ENCODE measurements at places on chromosomes 12 and 14.

DNA sequence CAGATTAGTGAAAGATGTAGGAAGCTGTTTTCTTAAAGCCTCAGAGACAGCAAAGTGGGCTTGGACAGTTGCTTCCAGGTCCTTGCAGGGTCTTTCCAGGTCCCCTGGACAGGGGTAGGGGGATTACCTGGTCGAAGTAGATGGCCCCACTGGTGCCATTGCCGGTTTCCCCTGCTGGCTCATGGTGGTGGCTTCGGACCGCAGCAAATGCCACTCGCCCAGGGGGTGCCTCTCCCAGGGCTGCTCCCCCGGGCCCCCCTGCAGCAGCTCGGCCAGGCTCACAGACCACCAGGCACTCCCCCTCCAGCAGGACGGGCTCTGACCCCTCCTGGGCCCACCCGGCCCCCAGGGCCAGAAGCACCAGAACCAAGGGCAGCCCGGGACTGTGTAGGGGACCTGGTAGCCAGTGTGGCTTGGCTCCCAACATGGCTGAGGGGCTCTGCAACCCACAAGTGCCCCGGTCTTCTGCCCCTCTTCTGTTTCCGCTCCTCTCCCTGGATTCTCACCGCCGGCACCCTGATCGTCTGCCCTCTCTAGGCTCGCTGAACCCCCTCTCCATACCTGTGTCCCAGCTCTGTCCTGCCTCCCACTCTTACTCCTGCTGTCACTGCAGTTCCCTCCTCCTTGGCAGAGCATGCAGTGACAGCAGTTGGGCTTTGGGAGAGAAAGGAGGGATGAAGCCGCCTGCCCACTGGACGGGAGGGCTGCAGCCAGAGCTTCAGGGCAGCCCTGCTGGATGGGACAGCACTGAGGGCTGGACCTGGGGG, 657 bp downstream of the CBLN3 start:
- DNase-seq = no peak

DNA sequence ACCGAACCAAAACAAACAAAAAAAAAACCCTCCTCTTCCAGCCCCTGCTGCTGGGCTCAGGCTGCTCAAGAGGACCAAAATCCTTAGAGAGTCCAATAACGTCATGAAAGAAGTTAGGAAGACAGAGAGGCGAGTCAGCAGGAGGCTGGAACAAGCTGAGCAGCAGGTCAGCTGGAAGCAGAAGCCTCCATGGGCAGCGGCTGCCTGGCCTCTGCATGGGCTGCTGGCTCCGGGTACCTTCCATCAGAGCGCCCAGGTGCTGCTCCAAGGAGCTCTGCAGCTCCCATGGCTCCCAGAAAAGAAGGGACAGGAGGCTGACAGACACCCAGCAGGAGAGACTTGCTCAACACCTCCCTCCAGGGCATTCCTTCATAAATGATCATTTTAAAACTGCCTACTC, 3.2 kb upstream of the KRT2 start:
- no peak for DNase-seq

- DNase-seq = no peak
These were observed 327.0 kb downstream of the SEC23A start for GRCh38 chr14:38775986-38776385.

- no peak for DNase-seq
These were observed 98.8 kb downstream of the DACT1 start for GRCh38 chr14:58736606-58737005.

DNA sequence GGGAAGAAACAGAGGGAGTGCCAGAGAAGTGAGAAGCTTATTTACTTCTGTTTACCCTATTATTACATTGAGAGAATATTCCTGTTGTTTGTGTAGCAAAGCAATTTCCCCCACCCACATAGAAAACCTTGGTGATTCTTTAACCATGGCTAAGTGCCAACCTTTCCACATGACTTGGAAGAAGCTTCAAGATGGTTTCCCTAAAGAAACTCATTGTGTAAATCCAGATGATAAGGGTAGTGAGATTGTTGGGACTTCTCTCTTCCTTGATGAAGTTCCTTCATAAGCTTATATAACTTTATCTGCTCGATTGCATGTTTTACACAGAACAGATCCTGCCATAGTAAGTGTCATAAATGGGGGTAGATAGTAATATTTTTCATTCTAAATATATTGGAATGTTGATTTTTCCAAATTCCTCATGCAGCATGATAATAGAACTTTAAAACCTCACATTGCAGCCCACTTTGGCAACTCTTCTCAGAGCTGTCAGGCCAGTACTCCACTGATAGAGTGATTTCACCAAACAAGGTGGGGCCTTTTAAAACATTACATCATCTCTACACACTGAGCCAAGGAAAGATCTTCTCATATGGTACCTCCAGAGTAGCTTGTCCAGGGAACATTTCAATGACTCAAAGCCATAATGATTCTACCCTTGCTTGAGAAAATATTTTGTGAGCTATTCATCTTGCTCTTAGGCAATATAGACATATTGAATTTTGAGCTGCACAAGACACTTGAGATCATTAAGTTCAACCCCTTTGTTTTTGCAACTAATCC, 47.8 kb upstream of the KIF21A start:
- DNase-seq = no peak

- no peak for DNase-seq
These were observed 199.8 kb upstream of the ARHGAP5 start for GRCh38 chr14:31877255-31877798.

DNA sequence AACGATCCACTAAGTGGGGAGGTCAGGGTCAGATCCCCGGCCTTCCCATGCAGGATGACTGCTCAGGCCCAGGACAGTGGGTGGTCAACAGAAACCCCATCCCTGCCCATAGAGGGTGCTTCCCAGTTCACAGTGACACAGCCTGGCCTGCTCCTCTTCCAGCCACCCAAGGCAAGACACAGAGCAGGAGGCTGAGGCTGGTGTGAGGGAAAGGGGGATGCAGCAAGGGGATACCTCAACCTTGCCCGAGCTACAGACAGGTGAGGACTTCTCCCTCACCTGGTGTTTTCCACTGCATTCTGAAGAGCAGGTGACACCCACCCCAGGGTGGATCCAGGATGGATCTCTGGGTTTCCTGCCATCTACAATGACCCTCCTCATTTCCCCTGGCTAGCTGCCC, 106.7 kb downstream of the KIF26A start:
- no peak for DNase-seq

- DNase-seq = no peak
These were observed 379.0 kb downstream of the LRIG3 start for GRCh38 chr12:58541300-58541690.

GRCh38 chr12:19849208-19849607, 409.9 kb downstream of the AEBP2 start:
- DNase-seq = no peak

- DNase-seq = no peak
These were observed 72.2 kb downstream of the BRMS1L start for GRCh38 chr14:35898217-35898775.

DNA sequence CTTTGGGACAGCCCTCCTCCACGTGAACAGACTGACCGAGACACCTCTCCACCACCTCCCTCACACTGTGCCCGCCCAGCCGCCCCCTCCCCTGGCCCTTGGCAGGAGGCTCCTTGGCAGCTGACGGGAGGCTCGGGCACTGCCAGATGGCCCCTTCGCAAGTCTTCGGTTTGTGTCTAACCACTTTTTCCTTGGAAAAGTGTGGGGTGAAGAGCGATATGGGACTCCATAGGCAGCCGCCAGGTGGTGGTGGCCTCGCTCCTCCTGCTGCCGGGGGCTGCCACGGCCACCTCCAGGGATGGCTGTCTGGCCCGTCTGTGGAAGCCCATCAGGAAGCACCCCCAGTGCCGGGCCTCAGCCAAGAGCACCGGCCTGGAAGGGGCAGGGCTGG, 58.7 kb downstream of the LRCOL1 start:
- DNase-seq = no peak

DNA sequence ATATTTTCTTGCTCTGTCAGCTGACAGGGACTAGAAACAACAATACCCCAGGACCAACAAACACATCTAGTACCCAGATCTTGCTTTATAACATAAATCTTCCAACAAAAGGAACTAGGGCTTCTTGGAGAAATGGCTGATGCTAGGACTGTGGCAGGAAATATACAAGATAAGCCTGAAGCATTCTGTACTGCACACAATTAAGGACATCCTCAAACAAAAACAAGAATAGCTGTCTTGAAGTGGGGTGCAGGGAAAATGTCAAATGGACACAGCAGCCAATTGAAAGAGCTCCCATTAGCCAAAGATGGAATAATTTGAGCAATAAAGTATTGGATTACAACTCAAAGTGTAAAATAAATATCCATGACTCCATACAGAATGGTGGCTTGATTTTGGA, 50.0 kb downstream of the LGMN start:
- DNase-seq = peak; percentile 54

GRCh38 chr12:6067152-6067916, 57.1 kb downstream of the VWF start:
- DNase-seq = no peak

GRCh38 chr14:61698206-61698980, 3.1 kb downstream of the HIF1A start:
- DNase-seq = no peak

GRCh38 chr12:50215033-50215432, 47.9 kb upstream of the CERS5 start:
- DNase-seq = no peak

DNA sequence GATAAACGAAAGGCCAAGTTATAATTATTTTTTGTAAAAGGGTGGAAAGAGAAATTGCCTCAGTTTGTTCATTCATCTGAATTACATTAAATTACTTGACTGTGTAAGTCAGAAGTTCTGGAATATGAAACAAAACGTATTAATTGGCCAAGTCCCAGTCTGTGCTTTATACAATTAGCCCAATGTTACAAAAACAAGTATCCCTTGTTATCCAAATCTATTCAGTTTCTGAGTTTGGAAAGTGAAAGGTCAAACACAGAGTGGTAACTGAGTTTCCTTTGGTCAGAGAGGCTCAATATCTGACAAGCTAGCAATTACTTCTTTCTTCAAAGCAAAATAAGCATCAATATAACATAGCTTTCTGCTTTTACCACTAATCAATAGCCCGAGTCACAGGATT, 62.6 kb downstream of the SPPL3 start:
- DNase-seq = no peak

DNA sequence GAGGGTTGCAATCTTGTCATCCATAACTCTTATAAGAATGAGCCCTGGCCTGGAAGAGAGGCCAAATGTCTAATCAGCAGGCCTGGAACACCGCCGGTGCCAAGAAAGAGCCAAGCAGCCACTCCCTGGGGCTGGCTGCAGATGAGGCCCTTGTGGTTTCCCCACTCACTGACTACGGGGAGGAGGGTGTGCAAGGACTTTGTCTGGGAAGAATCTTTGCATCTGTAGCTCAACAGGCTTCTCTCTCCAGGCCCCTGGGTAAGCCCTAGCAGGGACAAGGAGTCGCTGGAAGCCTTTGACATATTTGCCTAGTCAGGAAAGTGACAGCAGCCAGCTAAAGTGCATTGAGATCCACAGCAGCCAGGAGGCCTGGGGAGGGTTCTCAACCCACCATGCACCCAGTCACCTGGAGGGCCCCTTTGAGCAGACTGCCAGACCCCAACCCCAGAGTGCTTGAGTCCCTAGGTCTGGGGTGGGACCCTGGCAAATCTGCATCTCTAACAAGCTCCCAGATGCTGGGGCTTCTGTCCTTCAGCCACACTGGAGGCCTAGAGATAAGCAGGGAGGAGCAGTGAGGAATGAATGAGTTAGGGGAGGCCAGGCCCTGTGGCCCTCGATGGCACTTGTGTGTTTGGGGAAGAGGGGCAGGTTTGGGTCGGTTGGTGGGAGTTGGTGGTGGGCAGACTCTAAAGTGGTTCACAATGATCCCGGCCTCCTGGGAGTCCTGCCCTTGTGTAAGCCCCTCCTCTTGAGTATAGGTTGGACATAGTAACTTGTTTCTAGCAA, 13.9 kb upstream of the LRTM2 start:
- DNase-seq = no peak

GRCh38 chr14:54985156-54985555, 41.7 kb downstream of the WDHD1 start:
- no peak for DNase-seq

DNA sequence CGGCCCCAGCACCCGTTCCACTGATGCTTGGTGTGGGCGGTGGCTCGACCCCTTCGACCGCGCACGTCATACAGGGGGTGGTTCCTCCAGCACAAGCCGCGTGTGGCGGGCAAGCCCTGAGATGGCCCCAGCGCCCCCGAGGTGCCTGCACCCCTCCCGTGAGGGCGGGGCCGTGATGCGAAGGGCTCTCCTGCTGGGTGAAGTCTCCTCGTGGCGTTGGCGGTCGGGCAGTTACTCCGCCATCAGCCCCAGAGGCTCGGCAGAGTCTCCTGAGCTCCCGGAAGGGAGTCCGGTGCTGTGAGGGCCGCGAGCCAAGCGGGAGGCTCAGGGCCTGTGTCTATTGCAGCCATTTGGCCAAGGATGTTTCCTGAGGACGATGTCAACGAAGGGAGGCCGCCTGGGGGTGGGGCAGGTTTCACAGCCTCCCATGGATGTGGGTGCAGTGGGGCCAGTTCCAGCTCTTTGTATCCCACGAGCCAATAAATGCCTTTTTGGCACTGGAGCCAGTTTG, 78.1 kb upstream of the GALNT9 start:
- peak; percentile 52 for DNase-seq

DNA sequence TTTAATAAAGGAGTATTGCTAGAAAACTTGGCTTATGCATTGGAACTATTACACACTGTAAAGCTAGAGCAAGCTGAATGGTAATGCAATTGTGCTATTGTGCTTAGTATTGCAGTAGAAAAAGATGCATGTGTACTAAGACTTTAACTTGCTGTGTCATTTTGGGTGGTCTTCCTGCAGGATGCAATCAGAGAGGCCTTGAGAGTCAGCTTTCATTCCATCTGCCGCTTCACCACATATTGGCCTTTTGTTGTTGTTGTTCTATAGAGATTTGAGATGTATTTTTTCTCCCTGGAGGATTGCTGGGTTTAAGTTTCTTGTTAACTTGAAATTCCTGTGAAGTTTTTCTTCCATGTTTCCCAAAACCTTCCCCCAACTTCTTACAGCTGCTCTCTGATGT, 449.7 kb downstream of the TMTC2 start:
- no peak for DNase-seq

DNA sequence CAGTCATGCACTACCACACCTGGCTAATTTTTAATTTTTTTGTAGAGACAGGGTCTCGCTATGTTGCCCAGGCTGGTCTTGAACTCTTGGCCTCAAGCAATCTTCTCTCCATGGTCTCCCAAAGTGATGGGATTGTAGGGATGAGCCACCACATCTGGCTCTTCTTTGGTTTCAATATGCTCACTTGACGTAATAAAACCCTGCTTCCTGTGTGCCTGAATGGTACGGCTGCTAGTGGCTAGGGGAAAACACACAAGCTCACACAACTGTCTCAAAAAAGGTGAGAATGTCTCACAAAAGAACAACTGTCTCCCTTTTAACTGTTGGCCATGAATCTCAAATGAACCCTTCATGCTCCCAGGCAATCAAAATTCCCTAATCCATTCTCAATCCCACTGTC, 15.0 kb downstream of the C1S start:
- no peak for DNase-seq

DNA sequence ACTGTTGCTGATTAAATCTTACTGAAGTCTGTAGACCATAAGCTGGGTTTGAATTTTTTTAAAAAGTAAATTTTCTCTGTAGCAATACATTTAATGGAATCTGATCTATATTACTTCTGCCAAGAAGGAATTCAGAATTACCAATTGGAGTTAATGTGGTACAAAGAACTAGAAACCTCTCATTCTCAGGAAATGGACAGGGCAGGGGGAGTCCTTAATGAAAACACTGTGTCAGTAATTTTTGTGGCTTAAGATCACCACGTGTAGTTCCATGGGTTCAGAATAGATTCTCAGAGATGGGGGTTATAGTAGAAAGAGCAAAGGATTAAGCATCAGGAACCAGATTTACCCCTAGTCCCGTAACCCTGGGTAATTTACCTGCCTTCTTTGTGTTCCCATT, 30.3 kb downstream of the FBXL14 start:
- DNase-seq = no peak

GRCh38 chr12:105226219-105226618, 9.8 kb downstream of the APPL2 start:
- no peak for DNase-seq

Measured in NCI-H1092 treated with DMSO at 0.1 percent for 48 hours (cell line).